Activated CD4-positive, alpha-beta T cell treated with anti-CD3 and anti-CD28 coated beads, Interleukin-2, amount 50 U/mL, for 48 hours (primary cell): ENCODE measurements at places on chromosomes 13 and 19.
A peak's percentile ranks its signal among the peaks of the same experiment; 100 is the strongest.

- DNase-seq: no peak
Observed at GRCh38 chr13:100738176-100738855, 63.7 kb upstream of the TMTC4 start.

- no peak for DNase-seq
Observed at GRCh38 chr13:31862828-31863227, 123.5 kb downstream of the RXFP2 start.

- DNase-seq: no peak
Observed at GRCh38 chr13:77503398-77503797, 32.1 kb upstream of the SCEL start.

- DNase-seq: no peak
Observed at GRCh38 chr13:94239135-94239534, 240.3 kb downstream of the DCT start.

GRCh38 chr13:99371956-99372355 is 64.8 kb upstream of the GPR183 start:
- DNase-seq: peak; percentile 56

DNA sequence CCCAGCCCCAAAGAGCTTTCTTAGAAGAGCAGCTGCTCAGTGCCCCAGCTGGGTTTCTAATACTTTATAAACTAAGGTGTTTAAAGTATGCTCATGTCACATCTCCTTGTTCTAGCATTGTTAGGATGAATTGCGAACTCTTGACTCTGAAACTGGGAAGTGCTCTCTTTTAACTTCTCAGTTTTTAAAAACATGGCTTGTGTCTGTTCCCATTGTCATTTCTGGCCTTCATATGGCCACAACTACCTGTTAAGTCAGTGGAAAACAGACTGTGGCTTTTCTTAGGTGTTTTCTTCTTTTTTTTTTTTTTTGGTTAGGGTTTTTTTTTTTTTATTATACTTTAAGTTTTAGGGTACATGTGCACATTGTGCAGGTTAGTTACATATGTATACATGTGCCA is 164.7 kb downstream of the KCNRG start:
- DNase-seq: no peak

- no peak for DNase-seq
Observed at GRCh38 chr19:41422456-41422855, 4.7 kb downstream of the B3GNT8 start.

DNA sequence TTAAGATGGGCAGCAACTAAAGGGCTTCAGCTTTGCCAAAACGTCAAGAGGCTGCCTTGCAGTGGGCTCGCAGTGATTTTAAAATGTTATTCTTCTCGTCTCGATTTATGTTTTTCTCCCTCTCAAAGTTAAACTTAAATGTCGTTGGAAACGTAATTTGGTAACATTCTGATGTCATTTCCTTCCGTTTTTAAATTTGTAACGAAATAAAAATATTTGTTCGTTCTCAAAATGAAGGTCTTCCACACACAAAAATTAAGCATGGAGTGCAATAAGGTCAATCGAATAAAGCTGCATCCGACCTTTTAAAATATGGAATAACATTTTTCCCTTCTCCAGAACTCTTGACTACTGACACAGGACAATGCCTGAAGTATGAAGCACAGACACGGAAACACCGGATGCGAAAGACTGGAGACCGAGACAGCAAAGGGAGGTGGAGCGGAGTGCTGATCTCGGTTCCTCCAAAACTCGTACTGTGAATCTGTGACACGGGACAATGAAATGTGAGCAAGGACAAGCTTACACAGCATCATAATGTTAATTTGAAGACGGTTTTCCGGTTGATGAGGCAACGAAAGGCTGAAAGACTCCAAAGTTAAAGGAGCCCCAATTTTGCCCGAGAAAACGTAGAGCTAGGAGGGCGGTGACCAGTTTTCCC is 850 bp downstream of the MTMR6 start:
- DNase-seq: peak; percentile 31

GRCh38 chr13:44172281-44172810 is 201.3 kb upstream of the SERP2 start:
- DNase-seq: no peak

DNA sequence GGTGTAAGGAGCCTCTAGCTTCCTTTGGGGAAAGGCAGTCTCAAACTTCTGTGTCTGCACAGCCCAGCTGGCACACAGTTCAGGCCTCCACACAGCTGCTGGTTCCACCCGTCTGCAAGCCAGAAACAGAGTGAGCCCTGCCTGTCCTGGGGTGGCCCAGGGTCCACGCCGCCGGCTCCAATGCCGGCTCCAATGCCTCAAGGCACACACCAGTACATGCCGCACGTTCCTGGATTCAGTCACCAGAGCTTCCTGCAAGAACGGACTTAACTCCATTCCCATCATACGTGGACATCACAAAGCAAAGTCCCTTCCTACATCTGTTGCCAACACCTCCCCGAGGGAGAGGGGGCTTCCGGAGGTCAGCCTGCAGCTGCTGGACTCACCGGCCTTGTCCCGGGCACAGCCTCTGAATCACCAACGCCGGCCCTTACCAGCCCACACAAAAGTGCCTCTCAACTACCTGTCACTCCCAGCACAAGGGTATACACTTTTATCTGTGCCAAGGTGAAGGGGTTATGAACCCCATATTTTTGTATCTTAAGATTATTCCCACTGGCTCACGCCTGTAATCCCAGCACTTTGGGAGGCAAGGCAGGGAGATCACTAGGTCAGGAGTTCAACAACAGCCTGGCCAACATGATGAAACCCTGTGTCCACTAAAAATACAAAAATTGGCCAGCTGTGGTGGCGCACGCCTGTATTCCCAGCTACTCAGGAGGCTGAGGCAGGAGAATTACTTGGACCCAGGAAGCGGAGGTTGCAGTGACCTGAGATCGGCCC is 8.5 kb downstream of the SH3GL1 start:
- DNase-seq: no peak

DNA sequence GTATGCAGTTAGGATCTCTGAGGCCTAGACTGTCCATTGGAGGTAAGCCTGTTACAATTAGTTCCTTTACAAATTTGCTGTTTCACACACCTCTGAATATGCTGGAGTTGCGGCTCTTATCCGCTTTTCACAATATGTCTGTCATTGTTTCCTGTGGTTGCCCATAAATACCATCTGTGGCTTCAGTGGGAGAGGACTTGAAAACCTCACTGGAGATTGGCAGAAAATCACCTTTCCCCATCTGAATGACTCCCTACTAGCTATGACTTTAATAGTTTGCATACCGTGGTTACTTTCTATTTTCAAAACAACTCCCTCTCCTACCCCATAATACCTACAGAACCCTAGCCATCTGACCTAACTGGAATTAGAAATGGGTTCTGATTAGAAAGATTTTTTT is 454.3 kb downstream of the PCDH17 start:
- DNase-seq: no peak

DNA sequence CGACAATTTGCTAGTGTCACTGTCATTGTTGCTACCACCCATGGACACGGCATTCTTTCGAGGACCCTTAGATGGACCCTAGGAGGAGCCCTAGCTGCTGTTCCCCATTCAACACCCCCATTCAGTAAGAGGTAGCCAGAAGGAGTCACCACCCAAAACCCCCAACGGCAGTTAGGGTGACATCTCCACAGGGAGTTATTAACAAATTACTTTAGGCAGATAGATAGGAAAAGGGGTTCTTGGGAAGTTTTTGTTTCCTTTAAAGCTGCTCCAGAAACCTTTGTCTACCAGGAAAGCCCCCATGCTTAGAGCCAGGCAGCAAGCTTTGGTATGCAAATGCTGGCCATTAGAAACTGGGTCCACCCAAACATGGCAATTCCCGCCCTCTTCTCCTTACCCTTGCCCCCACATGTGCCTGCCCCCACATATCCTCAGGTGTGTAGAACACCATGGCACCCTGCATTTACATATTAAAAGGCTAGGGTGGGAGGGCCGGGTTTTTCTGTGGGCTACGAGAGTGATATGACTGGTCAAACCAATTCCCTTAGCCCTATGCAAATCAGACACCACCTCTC is 190.9 kb downstream of the SLITRK6 start:
- DNase-seq: no peak

DNA sequence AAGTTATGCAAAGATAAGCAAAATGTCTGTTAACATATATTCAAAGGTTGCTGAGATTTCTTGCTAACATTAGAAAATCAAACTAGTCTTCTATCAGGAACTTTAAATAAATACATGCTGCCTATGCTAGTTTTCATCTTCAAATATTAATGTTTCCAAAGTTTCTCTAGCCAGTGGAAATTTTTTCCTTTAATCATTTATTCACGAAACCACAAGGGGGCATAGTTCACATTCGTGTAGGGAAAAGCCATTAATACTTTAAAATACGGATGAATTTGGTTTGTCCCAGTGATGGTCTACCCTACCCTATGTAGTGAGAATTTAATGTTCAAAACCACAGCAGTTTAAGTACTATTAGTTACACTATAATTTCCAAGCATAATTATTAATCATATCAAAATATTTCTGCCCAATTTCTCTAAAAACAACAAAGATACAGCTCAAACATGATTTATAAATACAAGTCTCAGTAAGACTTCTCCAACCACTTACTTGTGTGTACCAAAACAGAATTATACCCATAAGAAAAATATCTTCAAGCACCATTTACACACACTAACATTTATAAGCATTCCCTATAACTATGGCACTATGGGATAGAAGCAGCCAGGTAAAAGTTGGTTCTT is 16.2 kb downstream of the NUFIP1 start:
- DNase-seq: no peak

DNA sequence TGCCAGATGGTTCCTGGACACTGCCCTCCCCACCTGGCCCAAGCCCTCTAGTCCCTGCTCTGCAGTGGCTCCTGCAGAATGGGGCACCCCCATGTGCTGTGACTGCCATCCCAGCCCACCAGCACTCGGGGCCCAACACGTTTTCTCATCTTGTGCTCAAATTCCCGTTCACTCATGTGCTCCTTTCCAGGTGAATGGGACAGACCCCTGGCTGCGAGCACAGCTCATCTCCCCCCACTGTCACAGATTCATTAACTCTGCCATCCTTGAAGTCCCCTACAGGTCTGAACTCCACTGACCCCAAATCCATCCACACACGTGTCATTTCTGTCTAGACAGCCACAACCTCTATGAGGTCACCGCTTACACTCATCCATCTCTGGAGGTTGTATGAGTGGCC is 23.6 kb downstream of the TUBA3C start:
- no peak for DNase-seq

DNA sequence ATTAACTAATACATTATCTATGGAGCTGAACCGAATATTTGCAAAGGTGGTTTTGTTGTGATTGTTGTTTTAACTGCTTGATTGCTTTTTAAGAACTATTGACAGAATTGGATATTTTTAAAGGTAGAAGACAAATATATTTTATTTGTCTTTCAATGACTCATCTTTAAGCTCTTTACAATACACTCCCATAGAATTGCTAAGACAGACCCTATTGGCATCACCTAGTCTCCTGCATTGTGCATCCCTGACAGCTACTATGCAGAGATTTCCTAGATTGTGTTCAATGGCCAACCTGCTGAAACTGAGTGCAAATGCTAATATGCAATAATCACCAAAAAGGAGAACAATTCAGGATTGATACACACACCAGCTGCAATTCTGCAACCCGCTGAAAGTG is 19.7 kb upstream of the SCEL start:
- DNase-seq: no peak

GRCh38 chr13:30998136-30999088 is 66.0 kb downstream of the TEX26 start:
- DNase-seq: no peak

DNA sequence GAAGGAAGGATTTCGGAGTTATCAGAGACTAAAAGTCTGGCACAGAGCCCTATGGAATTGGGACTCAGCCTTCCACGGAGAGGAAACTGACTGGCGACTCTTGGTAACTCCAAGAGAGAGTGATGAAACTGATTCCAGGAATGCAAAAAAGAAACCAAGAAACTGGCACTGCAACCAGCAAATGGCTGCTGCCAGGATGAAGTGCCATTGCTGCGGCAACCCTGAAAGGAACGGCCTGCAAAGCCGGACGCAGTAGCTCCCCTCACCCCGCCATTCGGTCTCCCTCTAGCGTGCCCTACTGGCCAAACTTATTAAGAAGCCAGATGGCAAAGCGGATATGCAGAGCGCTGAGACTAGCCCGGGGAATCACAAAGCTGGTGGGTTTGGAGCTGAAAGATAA is 236.0 kb downstream of the PCDH9 start:
- peak; percentile 3 for DNase-seq

- no peak for DNase-seq
Observed at GRCh38 chr19:50331221-50331993, 2.2 kb upstream of the KCNC3 start.

DNA sequence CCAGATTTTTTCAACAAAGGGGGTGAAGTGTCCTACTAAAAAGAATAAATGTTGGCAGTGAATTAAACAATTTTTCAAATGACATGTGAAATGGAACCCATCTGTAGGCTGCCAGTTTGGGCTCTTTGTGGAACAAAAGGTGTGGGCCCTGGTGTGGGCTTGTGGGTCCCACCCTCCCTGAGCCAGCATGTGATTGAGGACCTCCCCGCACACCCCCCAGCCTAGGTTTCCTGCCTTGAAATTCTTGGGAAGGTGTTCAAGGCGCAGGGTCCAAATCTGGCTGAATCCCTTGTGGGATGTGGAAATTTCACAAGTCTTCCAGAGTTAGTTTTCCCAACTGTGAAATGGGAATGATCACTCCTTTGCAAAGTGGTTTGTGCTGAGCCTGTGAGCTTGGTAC is 4.1 kb downstream of the GGN start:
- no peak for DNase-seq

- no peak for DNase-seq
Observed at GRCh38 chr13:90984756-90985155, 362.7 kb upstream of the MIR17HG start.

DNA sequence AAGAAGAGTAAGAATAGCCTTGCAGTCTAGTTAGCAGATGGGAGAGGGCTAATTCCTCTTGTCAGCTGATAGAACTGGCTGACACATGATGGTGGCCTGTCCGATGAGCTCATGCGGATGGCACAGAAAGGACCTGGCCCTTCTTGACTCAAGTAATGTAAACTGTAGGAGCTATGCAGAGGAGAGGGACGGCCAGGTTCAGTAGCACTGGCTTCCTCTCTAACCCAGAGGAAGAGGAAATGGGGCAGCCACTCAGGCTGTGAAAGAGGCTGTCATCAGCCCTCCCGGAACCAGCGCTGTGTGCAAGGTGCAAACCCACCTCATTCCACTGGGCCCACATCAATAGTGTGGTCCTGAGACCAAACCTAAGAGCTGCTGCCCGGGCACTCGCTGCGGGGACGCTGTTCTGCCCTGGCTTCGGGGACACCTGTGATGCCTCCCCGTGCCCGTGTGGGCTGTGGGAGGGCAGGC is 30.8 kb upstream of the USE1 start:
- DNase-seq: peak; percentile 31

DNA sequence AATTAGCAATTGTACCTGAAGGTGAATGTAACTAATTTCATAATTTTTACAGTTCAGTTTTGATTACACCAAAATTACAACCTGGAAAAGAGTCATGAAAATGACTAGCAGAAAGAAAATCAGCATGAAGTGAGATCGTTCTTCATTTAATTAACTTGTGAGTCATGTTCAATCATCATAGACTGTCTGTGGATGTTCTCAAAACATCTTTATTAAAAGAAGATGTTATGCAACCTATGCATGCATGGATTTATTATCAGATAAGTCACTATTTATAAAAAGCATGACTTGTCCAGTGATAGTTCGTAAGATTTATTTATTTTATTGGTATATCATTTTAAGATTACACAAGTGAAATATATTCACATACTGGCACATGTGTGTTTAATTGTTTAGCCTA is 245.9 kb downstream of the ITGBL1 start:
- DNase-seq: no peak

GRCh38 chr13:98274921-98275487 is 97.9 kb upstream of the RNF113B start:
- no peak for DNase-seq
